ENCODE measurements at places on chromosomes 3 and 15.

DNA sequence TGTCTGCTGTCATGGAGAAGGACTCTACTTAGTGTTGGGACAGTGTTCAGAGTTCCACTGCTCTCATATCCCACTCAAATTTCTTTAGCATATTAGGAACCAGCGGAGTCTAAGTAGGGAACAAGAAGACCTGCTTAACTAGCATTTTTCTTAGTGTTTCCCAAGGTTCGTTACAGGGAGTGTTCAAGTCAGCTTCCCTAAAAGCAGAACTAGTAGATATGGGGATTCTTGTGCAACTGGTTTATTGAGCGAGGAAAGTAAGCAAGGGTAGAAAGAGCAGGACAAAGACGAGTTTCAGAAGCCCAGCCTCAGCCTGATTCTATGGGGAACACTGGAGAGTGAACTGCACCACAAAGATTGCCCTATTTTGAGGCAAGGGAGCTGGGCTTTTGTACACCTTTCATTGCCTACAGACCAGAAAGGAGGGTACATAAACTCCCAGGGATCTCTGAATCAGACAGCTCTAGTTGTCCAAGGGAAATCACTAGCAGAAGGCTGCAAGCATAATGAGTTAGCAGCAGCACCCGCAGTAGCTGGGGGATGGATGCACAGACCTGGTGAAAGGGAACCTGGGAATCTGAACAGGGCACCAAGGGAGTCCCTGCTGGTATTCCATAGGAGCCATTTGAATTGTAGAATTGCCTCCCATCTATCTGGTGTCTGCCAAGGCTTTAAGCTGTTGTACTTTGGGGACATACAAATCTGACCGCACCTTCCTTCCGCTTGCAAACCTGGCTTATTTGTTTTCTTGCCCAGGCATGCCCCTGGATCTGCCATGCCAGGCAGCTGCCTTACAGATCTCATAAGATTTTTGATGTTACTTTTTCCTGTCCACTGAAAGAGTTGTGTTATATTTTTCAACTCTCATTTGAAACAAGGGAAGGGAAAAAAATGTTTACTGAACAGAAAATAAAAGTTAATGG lies 15.1 kb downstream of the CMTM7 start:
- H3K27ac ChIP-seq, result peak overlapping the region; percentile 63
- H3K27me3 ChIP-seq, result no peaks in the 10 kb centered on the region
- no peak for DNase-seq
- peaks cover 47% of the 10 kb centered on the region for H3K36me3 ChIP-seq
- H3K4me3 ChIP-seq, result no peak overlapping the region

DNA sequence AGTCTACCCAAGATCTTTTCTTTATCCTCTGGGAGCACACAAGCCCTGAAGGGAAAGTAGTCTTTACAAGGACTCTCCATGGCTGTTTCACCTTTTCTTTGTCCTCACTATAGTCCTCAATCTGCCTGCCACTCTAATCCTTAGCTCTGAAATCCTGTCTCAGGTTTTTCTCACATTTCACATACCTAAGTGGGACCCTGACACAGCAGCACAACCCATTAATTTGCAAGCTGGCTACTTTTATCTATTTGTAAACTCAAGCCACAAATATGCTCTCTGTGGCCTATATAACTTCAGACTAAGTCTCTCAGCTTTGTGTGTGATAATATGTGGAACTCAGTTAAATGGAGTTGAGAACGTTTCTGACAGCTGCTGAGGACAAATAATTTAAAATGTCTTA lies 19.8 kb downstream of the SIN3A start:
- peaks cover 26% of the 10 kb centered on the region for H3K4me1 ChIP-seq
- DNase-seq, result no peak
- no peak overlapping the region for H3K4me3 ChIP-seq
- H3K27ac ChIP-seq, result no peak overlapping the region
- peaks cover 31% of the 10 kb centered on the region for H3K36me3 ChIP-seq

DNA sequence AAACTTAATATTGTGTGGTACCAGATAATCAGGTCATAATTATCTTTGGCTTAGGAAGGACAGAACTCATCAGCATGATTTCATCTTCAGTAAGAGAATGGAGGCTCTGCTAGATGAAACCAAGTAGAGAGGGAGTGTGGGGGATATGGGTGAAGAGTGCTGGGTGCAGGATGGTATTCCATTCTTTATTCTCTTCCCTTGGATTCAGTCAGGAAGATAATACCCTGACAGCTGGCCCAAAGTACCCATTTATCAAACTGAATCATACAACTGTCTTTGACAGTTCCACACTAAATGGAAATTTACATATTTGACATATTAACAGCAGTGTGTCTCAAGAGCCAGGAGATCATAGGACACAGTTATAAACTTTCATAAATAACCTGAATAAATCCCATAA lies 44.7 kb downstream of the GOLIM4 start:
- no peak overlapping the region for H3K4me3 ChIP-seq
- DNase-seq, result no peak
- H3K27me3 ChIP-seq, result no peaks in the 10 kb centered on the region
- no peak overlapping the region for H3K27ac ChIP-seq
- no peaks in the 10 kb centered on the region for H3K36me3 ChIP-seq
- H3K4me1 ChIP-seq, result no peaks in the 10 kb centered on the region

- DNase-seq, result no peak
- H3K27ac ChIP-seq, result no peak overlapping the region
- no peaks in the 10 kb centered on the region for H3K4me1 ChIP-seq
- no peaks in the 10 kb centered on the region for H3K36me3 ChIP-seq
- peaks cover 15% of the 10 kb centered on the region for H3K27me3 ChIP-seq
- no peak overlapping the region for H3K4me3 ChIP-seq
These were observed 102.9 kb downstream of the LRRC49 start for GRCh38 chr15:70995383-70995970.

- H3K36me3 ChIP-seq, result peaks cover 7% of the 10 kb centered on the region
- DNase-seq, result no peak
These were observed 85.1 kb downstream of the AP4E1 start for GRCh38 chr15:50993598-50993997.

GRCh38 chr3:145055375-145056076 lies 1083.9 kb downstream of the DIPK2A start:
- no peak overlapping the region for H3K27ac ChIP-seq
- no peak overlapping the region for H3K4me3 ChIP-seq
- no peak for DNase-seq
- H3K27me3 ChIP-seq, result no peaks in the 10 kb centered on the region
- no peaks in the 10 kb centered on the region for H3K36me3 ChIP-seq
- H3K4me1 ChIP-seq, result no peaks in the 10 kb centered on the region

- H3K36me3 ChIP-seq, result no peaks in the 10 kb centered on the region
- DNase-seq, result no peak
- no peak overlapping the region for H3K4me3 ChIP-seq
These were observed 7.7 kb upstream of the DCP1A start for GRCh38 chr3:53354945-53355498.

DNA sequence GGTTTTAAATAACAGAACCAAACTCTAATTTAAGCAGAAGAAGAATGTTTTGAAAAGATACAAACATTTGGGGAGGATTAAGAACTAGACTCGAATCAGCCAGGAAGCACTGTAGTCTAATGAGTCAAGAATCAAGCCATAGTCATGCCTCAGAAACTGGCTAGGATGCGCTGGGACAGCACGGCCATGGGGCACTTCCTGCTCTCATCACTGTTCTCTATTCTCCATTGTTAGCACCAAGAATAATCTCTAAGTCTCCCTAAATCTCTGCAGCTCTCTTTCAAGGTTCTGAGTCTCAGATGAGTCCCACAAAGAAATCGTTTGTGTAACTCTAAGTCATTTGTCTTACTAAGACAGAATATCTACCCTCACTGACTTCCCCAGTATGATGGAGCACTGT lies 399.0 kb upstream of the KCNMB2 start:
- no peaks in the 10 kb centered on the region for H3K27me3 ChIP-seq
- no peaks in the 10 kb centered on the region for H3K4me1 ChIP-seq
- H3K4me3 ChIP-seq, result no peak overlapping the region

DNA sequence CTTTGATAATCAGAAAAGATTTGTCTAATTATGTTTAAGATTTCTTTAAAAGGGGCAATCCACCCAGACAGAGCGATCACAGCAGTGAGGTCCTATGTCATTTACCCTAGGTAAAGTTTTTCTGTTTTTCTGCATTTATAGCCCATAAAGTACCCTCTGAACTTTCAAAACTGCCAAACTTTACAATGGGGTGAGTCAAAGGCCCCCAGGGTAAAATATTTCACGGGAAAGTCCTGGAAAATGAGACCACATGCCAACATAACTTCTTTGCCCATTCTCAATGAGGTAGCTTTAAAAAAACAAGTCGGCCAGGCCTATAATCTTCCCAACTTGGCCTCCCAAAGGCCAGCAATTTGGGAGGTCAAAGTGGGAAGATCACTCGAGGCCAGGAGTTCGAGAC lies 53.0 kb downstream of the SUCLG2 start:
- no peak overlapping the region for H3K4me3 ChIP-seq
- no peak for DNase-seq
- H3K36me3 ChIP-seq, result peaks cover 72% of the 10 kb centered on the region
- H3K27me3 ChIP-seq, result no peaks in the 10 kb centered on the region

DNA sequence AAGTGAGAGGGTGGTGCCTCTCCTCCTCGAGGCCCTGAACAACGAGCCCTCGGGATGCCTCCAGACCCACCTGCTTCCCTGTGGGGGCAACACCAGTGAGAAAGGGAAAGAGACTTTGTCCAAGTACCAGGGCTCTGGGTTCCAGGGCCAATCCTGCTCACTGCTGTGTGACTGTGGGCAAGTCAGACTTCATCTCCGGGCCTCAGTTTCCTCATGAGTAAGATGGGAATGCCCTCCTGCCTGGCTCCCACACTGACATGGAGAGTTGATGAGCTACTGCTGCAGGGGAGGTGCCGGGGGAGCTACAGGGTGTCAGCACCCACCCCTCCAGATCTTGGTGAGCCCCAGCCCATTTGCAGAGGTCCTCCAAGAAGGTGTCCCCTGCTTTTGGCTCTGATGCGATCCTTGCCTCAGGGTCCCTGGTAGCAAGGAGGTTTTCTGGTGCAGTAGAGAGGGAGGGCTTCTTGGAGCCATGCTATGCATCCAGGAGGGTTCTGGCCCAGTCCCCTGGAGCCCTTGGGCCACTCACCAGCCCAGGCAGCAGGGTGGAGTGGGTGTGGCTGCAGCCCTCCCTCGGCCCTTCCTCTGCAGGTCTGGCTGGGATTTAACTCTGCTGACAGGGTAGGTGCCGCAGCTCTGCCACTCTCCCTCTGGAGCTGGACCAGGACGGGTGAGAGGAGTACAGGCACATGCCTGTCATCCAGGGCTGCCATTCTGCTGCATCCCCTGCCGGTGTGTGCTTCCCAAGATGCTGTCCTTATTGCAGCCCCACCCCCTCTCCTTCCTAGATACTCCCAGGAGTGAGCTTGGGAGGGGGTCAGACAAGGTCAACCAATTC lies 26.9 kb downstream of the LOXL1 start:
- no peaks in the 10 kb centered on the region for H3K36me3 ChIP-seq
- peak overlapping the region; percentile 46 for H3K27ac ChIP-seq
- no peak for DNase-seq
- H3K27me3 ChIP-seq, result no peaks in the 10 kb centered on the region

DNA sequence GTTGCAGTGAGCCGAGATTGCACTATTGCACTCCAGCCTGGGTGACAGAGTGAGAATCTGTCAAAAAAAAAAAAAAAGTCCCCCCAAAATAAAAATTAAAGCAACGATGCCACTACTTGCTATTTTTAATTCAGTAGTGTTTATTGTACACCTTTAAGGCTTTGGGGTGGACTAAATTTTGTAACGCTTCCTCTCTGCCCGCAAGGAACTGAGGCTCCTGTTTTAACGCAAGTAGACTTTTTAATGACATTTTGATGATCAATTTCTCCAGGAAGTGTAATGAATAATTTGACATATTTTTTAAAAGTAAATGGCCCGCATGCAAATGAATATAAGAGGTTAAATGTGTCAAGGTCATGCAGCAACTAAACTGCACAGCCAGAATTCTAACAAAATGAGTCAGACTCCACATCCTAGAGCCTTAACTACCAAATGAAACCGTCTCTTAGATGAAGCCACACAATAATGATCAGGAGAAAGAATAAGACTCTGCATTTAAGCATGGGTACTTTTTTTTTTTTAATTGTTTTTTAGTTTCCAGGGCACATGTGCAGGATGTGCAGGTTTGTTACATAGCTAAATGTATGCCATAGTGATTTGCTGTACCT lies 96.8 kb upstream of the LMOD3 start:
- H3K27ac ChIP-seq, result no peak overlapping the region
- peaks cover 5% of the 10 kb centered on the region for H3K4me1 ChIP-seq
- no peaks in the 10 kb centered on the region for H3K36me3 ChIP-seq
- no peaks in the 10 kb centered on the region for H3K27me3 ChIP-seq

- no peaks in the 10 kb centered on the region for H3K36me3 ChIP-seq
- H3K27me3 ChIP-seq, result peaks cover 10% of the 10 kb centered on the region
- H3K4me1 ChIP-seq, result no peaks in the 10 kb centered on the region
- no peak overlapping the region for H3K4me3 ChIP-seq
These were observed 110.0 kb downstream of the ARNT2 start for GRCh38 chr15:80514071-80514780.
